ENCODE measurements at places on chromosomes 12 and 14. TPM values are rescaled to one million over a fixed set of nuclear protein-coding genes. Genes with fewer than 3 reads are reported as not detected.

- DNase-seq = no peak
Measured at GRCh38 chr14:102451064-102451352, 58.6 kb downstream of the ANKRD9 start.

Gene KRT77
- total RNA-seq = not detected

Gene TGM1
- 2.9 TPM for total RNA-seq

Gene FAM216A
- total RNA-seq = 2.6 TPM

Gene PLCZ1
- not detected for total RNA-seq

- no peak for DNase-seq
Measured at GRCh38 chr12:61780435-61780834, 479.8 kb upstream of the USP15 start.

- no peak for DNase-seq
Measured at GRCh38 chr12:120943482-120943881, 34.9 kb upstream of the HNF1A start.

DNA sequence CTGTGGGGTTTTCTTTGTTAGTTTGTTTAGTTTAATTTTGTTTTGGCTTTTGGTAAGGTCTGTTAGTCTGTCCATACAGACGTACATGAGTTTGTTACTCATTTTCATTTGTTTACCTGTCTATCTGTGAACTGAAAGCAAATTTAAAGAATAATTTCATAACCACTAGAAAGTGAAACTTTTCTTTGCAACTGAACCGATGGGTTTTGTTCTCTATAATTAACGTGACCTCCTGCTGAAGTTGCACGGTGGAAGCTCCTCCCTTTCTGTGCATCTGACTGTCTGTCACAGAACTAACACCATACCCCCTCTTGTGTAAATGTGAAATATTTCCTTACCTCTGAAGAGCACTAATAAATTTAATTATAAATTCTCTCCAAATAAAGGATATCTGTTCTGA, 595.5 kb downstream of the GALC start:
- no peak for DNase-seq

DNA sequence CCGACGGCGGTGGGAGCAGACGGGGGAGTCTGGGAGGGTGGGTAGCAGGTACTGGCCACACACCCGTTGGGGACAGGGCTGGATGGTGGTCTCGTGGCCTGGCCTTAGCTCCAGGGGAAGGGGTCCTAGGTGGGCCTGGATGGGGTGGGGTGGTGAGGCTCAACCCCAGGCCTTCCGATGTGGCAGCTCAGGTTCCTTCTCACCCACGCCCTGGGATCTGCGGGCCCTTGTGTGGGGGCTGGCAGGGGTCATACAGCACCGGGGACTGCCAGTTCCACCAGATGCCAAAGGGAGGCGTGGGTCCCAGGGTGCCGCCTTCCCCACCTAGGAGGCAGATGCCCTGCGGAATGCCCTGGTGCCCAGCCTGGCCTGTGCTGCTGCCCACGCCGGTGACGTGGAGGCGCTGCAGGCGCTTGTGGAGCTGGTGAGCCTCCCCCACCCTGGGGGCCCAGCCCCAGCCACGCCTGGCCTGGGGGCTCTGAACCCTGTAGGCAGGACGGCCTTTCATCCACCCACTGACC, 21.0 kb downstream of the ASPG start:
- DNase-seq = no peak

GRCh38 chr12:75964150-75964549, 67.4 kb downstream of the PHLDA1 start:
- DNase-seq = peak; percentile 60

DNA sequence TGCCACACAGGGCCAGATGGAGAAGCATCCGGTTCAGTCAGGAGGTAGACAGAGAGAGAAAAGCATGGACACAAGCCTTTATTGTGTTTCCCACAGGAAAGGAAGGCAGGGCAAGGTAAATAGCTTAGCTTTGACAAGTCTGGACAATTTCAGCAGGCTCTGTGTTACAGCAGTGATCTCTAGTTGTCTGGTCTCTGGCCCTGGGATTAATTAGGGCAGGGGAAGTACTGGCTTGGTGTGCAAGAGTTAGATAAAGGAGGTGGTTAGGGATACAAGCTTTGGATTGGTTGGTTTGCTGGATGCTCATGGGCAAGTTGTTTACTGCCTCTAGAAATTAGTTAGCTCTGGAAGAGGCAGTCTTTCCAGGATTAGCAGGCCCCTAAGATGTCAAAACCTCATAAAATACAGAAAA, 15.1 kb upstream of the NGDN start:
- no peak for DNase-seq

Gene TSPAN19
- not detected for total RNA-seq

- DNase-seq = no peak
Measured at GRCh38 chr12:45432710-45433109, 216.8 kb downstream of the ANO6 start.

GRCh38 chr12:45468751-45469615, 253.1 kb downstream of the ANO6 start:
- DNase-seq = no peak

- DNase-seq = peak; percentile 85
Measured at GRCh38 chr14:93132472-93133065, 16.8 kb upstream of the ITPK1 start.

DNA sequence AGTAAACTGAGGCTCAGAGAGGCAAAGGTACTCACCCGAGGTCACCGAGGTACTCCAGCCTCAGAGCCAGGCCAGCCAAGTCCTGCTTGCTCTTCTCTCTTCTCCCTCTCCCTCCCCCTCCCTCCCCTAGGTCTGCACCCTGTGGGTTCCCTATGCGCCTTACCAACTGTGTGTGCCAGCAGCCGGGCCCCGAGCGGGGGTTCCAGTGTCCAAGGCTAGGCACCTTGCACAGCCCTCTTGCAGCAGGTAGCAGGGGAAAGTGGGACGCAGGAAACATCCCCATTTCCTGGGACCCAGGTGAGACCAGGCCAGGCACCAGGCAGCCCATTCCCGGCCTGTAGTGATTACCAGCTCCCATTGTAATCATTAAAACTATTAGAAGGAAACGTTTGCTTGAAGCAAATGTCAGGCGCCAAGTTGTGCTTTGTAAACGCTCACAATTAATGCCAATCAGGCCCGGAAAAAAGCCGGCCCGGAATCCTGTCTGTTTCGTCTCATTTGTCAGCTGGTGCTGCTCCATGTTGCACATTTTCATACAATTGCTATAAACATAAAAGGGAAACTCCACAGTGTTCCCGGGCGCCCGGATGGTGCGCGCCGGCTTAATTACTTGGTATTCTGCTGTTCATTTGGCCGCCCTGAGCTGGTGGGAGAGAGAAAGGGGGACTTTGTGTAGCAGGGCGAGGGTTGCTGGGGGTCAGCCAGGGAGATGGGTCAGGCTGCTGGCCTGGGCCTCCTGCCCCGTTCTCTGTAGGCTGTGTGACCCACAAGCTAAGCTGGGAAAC, 11.9 kb downstream of the FAM222A start:
- DNase-seq = no peak

Gene TBX3
- 4.2 TPM for total RNA-seq

DNA sequence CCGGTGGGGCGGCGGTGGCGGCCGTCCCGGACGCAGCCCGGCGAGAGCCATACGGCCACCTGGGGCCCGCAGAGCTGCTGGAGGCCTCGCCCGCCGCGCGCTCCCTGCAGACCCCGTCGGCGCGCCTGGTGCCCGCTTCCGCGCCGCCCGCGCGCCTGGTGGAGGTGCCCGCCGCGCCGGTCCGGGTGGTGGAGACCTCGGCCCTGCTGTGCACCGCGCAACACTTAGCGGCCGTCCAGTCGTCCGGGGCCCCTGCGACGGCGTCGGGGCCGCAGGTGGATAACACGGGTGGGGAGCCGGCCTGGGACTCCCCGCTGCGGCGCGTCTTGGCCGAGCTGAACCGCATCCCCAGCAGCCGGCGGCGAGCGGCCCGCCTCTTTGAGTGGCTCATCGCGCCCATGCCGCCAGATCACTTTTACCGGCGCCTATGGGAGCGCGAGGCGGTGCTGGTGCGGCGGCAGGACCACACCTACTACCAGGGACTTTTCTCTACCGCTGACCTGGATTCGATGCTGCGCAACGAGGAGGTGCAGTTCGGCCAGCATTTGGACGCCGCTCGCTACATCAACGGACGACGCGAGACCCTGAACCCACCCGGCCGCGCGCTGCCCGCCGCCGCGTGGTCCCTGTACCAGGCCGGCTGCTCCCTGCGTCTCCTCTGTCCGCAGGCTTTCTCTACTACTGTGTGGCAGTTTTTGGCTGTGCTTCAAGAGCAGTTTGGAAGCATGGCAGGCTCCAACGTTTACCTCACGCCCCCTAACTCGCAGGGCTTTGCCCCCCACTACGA, 716 bp downstream of the RIOX1 start:
- DNase-seq = peak; percentile 69

- DNase-seq = no peak
Measured at GRCh38 chr12:18703321-18703720, 34.5 kb downstream of the PLCZ1 start.

DNA sequence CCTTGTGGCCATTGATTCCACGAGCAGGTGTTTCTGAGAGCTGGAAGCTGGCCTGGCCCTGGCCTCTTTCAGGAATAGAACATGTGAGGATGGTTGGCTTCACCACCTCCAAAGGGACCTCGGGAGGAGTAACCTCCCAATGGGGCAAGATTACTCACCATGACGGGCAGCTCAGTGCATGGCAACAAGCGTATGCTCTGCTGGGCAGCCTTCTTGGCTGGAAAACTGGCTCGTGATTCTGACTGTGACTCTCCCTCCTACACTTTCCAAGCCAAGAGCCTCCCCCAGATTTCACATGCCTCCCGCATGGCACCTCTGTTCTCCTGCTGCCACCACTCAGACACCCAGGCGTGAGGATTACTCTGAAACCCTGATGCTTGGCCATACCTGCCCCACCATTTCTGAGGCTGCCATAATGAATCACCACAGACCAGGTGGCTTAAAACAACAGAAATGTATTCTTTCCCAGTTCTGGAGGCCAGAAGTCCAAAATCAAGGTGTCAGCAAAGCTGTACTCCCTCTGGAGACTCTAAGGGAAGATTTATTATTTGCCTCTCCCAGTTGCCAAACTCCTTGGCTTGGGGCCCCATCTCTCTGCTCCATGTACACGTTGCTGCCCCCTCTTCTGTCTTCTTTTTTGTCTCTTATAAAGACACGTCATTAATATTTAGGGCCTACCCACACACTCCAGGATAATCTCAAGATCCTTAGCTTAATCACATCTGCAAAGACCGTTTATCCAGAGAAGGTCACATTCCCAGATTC, 215.9 kb downstream of the CHST11 start:
- DNase-seq = peak; percentile 47

- DNase-seq = no peak
Measured at GRCh38 chr12:62658910-62659309, 192.3 kb downstream of the MON2 start.

- DNase-seq = no peak
Measured at GRCh38 chr14:51039252-51039651, 55.7 kb downstream of the TRIM9 start.

DNA sequence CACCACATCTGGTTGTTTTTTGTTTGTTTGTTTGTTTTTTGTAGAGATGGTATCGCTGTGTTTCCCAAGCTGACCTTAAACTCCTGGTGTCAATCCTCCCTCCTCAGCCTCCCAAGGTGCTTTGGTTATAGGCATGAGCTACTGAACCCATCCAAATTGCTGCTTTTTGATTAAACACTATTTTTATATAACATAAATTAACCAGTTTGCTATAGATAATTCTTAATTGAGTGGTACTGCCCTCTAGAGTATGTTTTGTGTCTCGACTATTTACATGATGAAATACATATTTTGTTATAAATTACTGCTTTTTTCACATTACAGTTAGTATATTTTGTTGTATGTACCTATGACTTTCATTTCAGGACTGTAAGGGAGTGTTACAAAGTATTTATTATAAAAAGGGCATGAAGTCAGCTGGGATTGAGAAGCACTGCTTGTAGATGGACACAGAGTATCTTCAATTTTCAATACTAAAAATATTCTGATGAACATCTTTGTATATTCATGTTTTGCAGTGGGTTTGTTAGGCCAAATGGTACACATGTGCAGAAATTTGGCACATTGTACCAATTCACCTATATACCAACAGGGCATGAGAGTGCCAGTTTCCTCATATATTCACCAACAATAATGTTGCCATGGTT, 14.9 kb upstream of the SCAF11 start:
- no peak for DNase-seq
